GM12878 (cell line): ENCODE measurements at places on chromosomes 16 and 17. TPM values are rescaled to one million over a fixed set of nuclear protein-coding genes. Genes with fewer than 3 reads are reported as not detected.

DNA sequence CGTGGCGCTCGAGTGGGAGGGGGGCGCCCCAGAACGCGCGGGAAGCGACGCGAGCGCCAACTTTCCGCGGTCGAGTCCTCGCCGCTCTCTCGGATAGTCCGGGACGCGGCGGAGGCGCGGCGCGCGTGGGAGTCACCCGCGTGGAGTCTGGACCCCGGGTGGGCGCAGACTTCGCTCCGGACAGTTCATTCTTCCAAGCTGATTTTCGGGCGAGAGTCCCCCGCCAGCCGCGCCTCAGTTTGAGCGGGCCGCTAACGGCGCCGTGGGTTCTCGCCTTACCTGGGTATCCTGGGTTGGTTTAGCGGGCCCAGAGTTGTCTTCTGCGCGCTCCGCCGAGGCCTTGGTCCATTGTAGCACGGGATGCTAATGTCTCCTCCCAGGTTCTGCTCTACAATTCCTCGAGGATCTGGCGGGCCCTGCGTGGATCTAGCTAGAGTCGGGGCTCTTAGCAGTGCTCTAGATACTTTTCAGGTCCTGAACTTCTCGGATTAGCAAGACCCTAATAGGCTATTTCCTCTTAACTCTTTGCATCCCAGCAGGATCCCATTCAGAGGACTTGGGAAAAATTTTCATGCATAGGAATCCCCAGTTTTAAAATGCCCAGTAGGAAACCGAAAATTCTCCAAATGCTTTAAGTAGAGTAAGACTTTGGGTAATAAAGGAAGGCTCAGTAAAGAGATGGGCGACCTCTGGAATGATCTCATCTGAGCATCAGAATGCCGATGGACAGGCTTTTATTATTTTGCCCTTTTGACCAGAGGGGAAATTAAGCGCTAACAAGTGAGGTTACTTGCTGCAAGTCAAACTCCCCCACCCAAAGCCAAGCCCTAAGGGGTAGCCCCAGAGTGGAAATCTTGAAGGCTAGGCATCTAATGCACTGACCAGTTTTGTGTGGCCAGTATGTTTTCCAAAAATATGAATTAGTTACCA lies 537 bp upstream of the GJC1 start:
- DNase-seq: no peak
- H3K27me3 ChIP-seq: no peaks in the 10 kb centered on the region; the same call in 1 of the 2 replicates
- H3K4me1 ChIP-seq: no peaks in the 10 kb centered on the region
- no peak overlapping the region; the same call in 1 of the 2 replicates for H3K4me3 ChIP-seq
- no peak overlapping the region for H3K27ac ChIP-seq
- no peaks in the 10 kb centered on the region for H3K36me3 ChIP-seq

DNA sequence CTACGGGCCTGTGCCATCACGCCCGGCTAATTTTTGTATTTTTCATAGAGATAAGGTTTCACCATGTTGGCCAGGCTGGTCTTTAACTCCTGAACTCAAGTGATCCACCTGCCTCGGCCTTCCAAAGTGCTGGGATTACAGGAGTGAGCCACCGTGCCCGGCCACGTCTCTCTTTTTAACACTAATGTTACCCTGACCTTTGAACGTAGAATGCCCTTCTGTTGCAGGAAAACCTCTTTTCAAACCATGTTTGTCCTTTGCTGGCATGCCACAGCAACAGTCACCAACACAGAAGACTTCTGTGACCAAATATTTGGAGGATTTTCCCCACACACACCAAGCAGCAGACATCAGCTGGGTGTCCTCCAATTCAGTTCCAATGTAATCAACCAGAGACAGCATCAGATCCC lies 7.8 kb upstream of the HSD17B1 start:
- H3K36me3 ChIP-seq: no peaks in the 10 kb centered on the region; the same call in 1 of the 2 replicates
- peaks cover 11% of the 10 kb centered on the region for H3K4me1 ChIP-seq
- no peak overlapping the region for H3K4me3 ChIP-seq
- no peak for DNase-seq

ITPRIPL2 gene
- 14.3 and 14.7 TPM in 2 replicates for total RNA-seq

NOG gene
- total RNA-seq: 0.10 TPM in 1 of 2 replicates, not detected in the other

GRCh38 chr17:64109400-64109799 lies 20.5 kb downstream of the ERN1 start:
- no peaks in the 10 kb centered on the region; the same call in 1 of the 2 replicates for H3K36me3 ChIP-seq
- no peak for DNase-seq
- H3K27me3 ChIP-seq: no peaks in the 10 kb centered on the region
- H3K4me3 ChIP-seq: no peak overlapping the region
- H3K4me1 ChIP-seq: peaks cover 26% of the 10 kb centered on the region; the same call in 1 of the 2 replicates

DNA sequence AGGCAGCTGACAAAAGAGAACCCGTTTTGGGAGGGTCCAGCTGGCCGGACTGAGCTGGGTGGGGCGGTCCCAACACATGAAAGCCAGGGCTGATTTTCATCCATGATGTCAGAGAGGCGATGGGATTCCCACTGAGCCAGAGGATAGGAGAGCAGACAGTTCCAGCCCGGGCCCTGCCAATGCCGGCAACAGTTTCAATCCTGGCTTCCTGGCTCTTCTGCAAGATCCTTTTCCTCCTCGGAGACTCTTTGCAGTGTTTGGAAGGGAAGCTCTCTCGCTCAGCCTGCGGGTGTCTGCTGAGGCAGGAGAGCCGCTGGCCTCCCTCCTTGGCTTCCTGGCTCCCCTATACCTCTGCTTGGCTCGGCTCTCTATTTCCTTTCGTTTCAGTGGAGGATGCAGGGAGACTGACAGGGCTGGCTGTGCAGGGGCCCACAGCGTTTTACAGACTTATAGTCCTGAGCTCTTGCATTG lies 145.5 kb upstream of the SOX9 start:
- no peak for DNase-seq
- H3K4me3 ChIP-seq: no peak overlapping the region
- H3K27me3 ChIP-seq: no peaks in the 10 kb centered on the region
- H3K27ac ChIP-seq: no peak overlapping the region
- no peaks in the 10 kb centered on the region for H3K36me3 ChIP-seq

- DNase-seq: no peak
- no peaks in the 10 kb centered on the region for H3K4me1 ChIP-seq
- H3K27ac ChIP-seq: no peak overlapping the region
- H3K27me3 ChIP-seq: no peaks in the 10 kb centered on the region
These were observed 136.5 kb downstream of the CMIP start for GRCh38 chr16:81581107-81581506.

DNA sequence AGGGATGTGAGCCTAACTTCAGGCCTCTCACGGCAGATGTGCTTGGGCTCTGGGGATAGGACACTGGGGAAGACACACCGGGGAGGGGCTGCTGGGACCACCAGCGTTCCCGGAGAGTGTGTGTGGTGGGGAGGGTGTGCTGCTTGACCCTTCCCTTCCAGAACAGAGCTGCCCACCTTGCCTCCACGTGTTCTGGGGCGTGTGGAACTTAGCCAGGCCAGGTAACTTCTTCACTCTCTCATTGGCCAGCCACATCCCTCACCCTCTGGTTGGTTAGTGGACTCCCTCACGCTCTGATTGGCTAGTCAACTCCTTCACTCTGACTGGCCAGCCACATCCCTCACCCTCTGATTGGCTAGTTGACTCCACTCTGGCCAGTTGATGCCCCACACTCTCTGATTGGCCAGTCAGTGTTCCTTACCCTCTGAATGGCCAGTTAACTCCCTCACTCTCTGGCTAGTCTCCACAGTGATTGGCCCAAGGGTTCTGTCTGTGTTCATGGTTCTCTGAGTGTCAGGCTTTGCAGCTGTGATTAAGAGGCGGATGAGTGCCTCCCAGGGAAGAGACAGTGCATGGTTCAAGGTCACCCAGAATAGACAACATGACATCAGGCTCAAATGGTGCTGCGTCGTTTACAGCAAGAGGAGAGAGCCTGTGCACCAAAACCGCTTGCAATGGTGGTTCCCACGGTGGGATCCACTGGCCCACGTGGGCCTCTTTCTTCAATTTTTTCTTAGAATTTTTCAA lies 10.0 kb downstream of the TMEM235 start:
- DNase-seq: no peak
- H3K4me3 ChIP-seq: no peak overlapping the region
- no peaks in the 10 kb centered on the region for H3K36me3 ChIP-seq
- peaks cover 20% of the 10 kb centered on the region for H3K4me1 ChIP-seq
- no peaks in the 10 kb centered on the region for H3K27me3 ChIP-seq
- H3K27ac ChIP-seq: no peak overlapping the region

DNA sequence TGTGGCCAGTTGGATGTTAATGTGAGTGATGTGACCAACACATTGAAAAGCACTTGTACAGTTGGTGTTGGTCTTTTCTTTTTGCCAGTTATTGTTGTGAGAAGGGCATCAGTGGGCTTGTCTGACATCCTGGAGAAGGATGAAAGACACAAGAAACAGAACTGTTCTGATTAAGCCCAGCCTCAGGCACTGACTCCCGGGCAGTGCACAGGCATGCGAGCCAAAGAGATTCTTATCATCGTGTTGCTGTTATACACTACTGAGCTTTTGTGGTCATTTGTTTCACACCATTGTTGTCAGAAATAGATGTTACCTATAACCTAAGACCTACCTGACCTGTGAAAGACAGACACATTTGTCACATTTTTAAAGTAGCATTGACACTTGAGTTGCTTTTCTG lies 236.8 kb upstream of the CA10 start:
- no peak for DNase-seq
- H3K27ac ChIP-seq: no peak overlapping the region
- no peaks in the 10 kb centered on the region for H3K36me3 ChIP-seq
- H3K27me3 ChIP-seq: no peaks in the 10 kb centered on the region

- no peak for DNase-seq
- no peaks in the 10 kb centered on the region for H3K27me3 ChIP-seq
- H3K27ac ChIP-seq: no peak overlapping the region
- H3K4me3 ChIP-seq: no peak overlapping the region
- H3K36me3 ChIP-seq: no peaks in the 10 kb centered on the region
These were observed 55.6 kb upstream of the ALOX12 start for GRCh38 chr17:6940186-6940649.

DNA sequence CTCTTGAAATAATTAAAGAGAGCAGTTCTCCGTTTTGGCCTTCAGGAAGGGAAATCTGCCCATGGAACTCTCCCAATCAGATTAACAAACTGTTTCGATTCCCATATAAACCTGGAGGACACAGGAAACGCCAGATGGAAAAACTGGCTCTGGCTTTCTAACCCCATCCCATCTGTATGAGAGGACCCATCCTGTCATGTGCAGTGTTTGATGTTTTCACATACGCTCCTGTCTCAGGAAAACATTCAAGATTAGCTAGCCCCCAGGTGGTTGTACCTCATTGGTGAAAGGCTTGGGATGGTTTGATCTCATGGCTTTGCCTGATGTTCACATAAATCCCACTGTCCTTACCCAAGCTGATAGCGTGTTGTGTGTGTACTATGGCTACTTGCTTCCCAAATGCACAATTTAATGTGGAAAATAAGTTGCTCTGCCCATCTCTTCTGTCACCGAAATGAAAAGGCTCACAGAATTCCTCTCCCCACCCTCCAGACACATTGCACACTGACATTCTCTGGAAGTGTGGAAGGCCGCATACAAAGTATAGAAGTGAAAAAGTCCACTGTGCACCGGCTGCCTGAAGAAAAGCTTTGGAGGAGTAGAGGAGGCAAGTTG lies 18.2 kb upstream of the ERN1 start:
- H3K27ac ChIP-seq: peak overlapping the region; percentile 94; the same call in 1 of the 2 replicates
- peaks cover 3% of the 10 kb centered on the region for H3K36me3 ChIP-seq
- DNase-seq: no peak
- H3K4me3 ChIP-seq: no peak overlapping the region

GRCh38 chr16:24553983-24554382 lies 14.6 kb downstream of the RBBP6 start:
- H3K36me3 ChIP-seq: peaks cover 2% of the 10 kb centered on the region
- H3K4me3 ChIP-seq: no peak overlapping the region
- no peak for DNase-seq
- no peaks in the 10 kb centered on the region for H3K27me3 ChIP-seq
- no peak overlapping the region for H3K27ac ChIP-seq

DNA sequence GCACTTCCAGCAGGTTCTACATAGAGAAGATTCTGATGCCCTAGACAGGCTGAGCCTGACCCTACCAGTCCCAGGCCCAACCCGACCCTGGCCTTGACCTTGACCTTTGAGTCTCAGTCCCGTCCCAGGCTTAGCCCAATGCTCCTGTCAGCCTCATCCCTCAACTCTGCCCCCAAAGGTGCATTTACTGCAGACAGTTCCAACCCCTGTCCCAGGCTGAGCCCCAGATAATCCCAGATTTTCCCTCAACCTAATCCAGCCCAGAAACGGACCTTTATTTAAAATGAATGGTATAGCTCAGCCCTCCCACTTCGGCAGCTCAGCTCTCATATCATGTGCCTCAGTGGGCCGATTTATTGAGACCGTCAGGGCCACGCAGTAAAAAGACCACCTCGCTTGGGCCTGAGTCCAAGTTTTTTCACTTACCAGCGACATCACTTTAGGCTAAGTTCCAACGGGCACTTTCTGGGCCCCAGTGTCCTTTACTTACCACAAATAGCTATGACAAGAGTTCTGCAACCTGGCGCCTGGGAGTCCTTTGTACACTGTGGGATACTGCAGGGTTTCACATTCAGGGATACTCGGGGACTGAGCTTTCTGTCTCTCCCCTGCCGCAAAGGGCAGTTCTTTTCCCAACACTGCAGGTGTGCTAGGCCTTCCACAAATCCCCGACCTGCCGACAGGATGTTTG lies 89.5 kb downstream of the WSCD1 start:
- H3K27ac ChIP-seq: no peak overlapping the region
- H3K4me1 ChIP-seq: no peaks in the 10 kb centered on the region
- no peaks in the 10 kb centered on the region for H3K36me3 ChIP-seq

DNA sequence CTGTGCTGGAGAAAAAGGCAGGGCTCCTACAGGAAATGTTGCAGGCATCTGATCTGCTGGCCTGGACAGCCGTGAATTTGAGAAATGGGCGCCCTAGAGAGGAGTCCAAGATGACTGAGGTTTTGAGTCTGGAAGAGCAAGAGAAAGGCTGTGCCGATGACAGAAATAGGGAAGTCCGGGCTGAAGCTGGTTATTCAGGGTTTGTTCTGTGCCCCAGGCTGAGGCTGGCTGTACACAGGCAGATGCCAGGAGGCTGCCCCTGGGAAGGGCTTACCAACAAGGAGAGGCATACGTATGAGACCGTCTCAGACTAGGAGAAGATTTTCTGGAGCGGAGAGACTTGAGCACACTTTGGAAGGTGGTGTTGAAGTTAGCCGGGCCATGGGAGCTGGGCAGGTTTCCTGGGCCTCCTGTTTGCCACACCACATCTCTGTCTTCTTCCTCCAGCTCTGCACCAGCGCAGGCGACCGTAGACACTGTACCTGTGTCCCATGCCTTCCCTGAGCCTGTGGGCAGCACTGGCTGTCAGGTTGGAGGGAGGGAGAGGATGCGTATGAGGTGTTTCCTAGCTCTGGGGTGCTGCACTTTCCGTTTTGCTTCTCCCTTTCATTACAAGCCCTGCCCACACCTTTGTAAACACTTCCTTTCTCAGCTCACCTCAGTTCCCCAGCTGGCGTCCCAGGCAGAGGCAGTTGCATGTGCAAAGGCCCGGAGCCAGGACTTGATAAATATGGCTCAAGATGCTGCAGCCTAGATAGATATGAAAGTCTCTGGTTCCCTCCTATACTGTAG lies 80.8 kb downstream of the SPECC1 start:
- H3K36me3 ChIP-seq: no peaks in the 10 kb centered on the region
- H3K27me3 ChIP-seq: no peaks in the 10 kb centered on the region
- H3K27ac ChIP-seq: peak overlapping the region; percentile 27; the same call in 1 of the 2 replicates
- no peak overlapping the region for H3K4me3 ChIP-seq
